Stimulated activated CD8-positive, alpha-beta memory T cell treated with anti-CD3 and anti-CD28 coated beads, Interleukin-4, amount 100 ng/mL, for 4 hours (primary cell): ENCODE measurements at places on chromosomes 2 and 18.

DNA sequence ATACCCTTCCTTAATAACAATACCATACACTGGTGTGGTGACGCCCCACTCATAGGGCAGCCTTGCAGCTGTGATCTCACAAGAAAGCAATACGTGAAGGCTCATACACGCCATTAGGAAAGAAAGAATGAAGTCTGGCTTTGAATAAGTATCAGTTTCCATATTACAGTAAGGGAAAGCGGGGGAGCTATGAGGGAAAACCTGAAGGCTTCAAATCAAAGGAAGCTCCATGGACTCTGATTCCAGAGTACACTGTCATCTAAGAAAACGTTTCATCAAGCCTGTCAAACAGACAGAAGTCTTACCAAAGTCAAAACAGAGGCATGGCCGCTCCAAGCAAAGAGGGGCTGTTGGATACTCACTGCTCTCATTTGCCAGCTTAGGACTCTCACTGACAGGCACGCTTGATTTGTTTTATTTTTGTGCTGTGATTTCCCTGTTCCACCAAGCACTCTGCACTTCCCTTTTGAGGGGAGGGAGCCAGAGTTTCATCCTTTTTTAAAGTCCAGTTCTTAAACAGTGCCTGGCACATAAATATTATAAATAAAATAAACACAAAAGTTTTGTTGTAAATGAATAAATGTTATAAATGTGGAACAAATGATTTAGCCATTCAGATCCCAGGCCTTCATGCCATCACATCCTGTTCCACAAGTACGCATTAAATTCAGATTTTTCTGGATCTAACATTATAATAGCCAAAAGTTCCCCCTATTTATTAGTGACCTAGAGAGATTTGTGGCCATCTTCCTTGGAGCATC lies 221.2 kb downstream of the PIEZO2 start:
- DNase-seq = no peak

GRCh38 chr2:112168422-112169124 lies 30.4 kb downstream of the FBLN7 start:
- DNase-seq = no peak

GRCh38 chr2:204205538-204205937 lies 269.0 kb downstream of the ICOS start:
- DNase-seq = no peak

DNA sequence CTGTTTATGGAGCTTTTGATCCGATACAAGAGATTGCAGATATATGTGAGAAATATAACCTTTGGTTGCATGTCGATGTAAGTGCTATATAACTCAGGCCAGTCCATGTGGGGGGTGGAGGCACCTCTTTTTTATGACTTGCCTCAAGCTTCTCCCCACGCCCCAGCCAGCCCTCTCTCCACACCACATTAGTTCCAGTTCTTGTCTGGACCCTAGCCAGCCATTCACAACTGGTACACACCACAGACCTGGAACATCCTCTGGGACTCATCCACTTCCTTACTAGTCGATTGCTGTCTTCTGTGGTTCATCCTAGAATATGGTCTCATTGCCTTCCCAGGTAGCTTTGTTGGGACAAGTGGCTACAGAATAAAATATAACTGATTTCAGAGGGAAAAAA lies 31.0 kb downstream of the GAD1 start:
- DNase-seq = no peak

GRCh38 chr2:101388232-101388631 lies 929 bp upstream of the CREG2 start:
- no peak for DNase-seq

DNA sequence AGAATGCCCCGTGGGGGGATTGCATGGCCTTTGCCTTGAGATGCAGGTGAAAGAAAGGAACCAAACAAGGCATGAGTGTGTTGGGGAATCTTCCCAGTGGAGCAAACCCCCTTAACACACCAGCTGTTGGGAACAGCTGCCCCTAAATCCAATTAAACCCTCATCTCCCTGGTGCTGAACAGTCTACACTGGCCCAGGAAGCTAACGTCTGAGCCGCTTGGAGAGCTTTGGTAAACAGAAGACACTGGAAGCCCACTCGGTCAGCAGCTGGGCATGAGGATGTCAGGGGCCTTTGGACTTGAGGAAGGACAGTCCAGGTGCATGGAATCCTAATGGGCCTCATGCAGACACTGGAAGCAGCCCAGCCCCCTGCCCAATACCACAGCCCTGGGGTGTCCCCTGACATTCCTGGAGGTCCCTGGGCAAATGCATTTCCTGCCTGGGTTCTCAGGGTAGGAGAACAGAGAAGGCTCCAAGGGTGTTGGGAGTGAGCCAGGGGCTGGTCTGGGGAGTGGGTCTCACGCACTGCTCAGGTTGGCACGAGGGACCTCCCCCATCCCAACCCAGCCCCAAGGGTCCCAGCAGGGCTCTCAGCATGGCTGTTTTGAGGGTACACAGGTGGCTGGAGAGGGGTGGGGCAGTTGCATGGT lies 37.7 kb downstream of the GBX2 start:
- DNase-seq = no peak
